Activated naive CD8-positive, alpha-beta T cell treated with anti-CD3 and anti-CD28 coated beads, Interleukin-2, amount 50 U/mL, for 16 hours (primary cell): ENCODE measurements at places on chromosomes 7 and 10.

DNA sequence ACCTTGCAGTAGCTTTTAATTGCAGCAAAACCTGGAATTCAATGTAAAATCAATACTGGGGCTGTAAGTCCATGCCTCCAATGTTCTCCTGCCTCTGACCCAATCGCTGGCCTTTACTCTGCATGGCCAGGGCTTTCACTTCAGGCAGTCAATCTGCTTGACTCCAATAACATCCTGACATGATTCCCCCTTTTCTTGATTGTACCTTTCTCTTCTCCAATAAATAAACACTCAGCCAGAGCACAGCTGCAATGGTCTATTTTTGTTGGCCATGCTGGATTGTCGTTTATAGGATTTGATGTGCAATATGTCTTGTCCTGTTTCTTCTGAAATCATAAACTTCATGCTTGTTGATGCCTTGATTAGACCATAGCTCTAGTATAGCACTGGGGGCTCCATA is 97.8 kb upstream of the COL1A2 start:
- no peak for DNase-seq

- DNase-seq = no peak
Observed at GRCh38 chr10:63899673-63900300, 378.6 kb downstream of the REEP3 start.

DNA sequence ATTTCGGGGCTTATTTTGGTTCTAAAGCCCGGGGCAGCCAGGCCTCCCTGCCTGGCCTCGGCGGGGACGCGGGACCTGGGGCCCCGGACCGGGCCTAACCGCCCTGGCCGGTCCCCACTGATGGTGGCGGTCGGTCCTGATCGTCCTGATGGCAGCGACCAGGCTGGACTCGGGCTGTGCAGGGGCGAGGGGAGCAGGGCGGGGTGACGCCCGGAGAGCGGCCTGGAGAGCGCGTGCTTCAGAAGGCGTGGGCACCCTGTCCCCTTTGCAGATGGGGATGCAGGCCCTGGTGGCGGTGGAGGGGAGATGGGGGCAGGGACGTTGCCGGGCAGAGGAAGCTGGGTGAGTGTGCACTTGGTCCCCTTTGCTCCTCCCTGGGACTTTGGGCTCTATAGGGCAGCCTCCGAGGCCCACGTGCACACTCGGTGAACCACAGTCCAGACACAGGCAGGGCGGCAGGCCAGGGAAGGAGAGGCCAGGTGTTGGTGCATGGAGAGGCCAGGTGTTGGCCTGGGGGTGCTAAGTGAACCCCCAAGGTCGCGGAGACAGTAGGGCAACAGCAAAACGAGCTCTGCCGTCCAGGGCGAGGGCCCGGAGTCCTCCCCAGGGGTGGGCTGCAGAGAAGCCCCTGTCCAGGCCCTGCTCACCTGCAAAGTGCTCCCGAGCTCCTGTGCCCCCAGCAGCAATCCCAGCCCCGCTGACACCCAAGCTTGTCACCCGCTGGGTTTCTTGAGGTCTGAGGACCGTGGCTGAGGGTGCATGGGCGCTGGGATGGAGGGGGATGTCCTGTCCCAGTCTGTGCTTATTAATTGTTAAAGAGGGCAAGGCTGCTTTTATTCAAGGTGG is 42.4 kb upstream of the FAM20C start:
- no peak for DNase-seq

DNA sequence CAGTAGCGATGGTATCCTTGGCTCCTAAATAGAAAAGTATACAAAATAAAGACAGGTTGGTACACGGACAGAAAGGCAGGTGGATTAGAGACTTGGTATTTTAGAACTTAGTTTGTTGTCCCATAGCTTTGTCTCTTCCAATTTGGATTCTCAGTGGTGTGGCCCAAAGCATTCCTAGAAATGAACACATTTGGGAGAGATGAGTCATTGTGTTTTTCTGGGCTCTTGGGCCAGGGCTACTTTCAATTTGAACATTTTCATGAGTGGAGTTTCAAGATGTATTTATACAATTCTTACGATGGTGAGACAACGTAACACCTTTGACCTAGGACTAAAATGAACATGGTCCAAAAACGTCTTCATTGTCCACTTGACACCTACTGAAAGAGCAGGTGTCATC is 225.1 kb upstream of the YAE1 start:
- DNase-seq = no peak

DNA sequence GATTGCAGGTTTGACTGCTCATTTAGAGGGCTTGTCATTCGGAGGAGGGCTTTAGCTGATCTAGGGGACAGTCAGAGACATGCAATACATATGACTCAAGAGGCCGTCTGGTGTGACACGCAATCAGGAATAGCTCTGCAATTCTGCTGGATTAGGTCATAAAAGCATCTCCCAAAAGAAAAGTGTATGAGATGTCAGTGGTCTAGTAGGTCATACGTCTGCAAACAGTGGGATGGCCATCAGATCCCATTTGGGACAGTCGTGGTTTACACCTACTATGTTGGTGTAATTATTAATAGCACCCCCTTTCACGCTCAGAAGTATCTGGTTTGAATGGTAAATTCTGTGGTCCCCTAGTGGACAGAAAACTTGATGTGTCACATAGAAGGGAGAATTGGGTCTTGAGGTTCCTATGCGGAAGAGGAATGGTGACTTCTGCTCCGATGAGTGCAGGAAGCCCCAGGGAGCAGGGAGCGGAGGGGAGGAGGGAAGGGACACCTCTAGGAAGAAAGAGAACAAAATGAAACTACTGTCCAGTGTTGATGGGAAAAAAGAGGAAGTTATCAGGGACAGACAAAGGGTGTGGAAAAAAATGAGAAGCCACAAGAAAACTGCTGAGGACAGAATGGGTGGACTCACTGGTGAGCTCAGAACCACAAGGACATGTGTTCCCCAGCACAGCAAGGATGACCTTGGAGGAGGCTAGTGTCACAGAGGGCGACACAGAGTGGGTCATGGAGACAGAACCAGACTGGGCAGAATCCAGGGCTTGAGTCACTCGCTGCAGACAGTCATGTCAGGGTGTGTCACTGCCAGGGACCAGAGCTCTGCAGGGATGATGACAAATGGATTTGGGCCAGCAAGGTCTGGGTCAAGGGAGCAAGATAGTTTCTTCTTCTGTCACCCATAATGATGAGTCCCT is 59.9 kb downstream of the MAP3K8 start:
- DNase-seq = no peak

DNA sequence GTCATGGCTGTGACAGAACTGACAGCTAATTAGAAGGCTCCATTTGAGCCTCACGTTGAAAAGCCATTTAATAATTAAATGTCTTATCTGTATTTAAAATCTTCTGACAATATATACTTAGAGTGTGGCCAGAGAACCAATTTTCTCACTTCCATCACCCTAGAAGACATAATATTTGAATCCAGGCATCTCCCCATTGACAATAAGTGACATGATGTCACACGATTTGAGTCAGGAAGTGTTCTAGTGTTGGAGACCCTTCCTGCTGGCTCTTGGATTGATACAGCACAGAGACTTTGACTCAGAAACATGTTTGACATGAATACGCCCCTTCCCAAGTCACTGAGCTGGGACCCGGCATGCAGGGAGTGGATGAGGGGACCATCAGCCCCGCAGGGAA is 85.9 kb downstream of the SLIT1 start:
- no peak for DNase-seq

DNA sequence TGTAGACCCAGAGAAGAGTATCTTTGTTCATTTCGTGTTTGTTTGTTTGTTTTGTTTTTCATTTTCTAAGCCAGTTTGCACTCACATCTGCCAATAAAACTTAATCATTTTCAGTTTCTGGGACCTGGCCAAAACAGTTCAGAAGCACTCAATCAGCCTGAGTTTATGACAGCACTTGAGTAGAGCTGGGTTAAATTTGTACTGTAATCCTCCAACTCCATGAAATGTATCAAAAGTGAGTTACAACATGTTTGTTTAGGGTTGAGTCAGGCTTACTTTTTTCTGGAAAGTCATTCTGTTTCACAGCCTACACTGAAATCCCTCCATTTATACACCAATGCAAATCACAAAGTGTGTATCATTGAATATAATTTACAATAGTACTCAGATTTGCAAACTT is 91.9 kb downstream of the ZWINT start:
- no peak for DNase-seq

- DNase-seq = no peak
Observed at GRCh38 chr7:30649717-30650420, 32.4 kb downstream of the CRHR2 start.

- DNase-seq = no peak
Observed at GRCh38 chr7:51590746-51591145, 274.1 kb upstream of the COBL start.

DNA sequence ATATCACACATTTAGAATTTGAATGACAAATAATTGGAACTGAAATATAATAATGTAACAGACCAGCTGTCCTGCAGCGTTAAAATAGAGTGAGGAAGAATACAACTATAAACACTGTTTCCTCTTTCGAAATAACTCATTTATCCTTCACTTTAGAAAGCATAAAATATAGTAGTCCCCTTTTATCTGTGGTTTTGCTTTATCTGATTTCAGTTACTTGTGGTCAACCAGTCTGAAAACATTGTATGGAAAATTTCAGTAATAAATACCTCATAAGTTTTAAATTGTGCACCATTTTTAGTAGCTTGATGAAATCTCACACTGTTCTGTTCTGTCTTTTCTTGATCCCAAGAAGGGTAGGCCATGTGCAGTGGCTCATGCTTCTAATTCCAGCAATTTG is 31.7 kb downstream of the POLR1F start:
- no peak for DNase-seq
